ENCODE measurements at places on chromosomes 12 and 14.

- no peak for DNase-seq
- no peaks in the 10 kb centered on the region for H3K4me1 ChIP-seq
- H3K4me3 ChIP-seq = no peak overlapping the region
- H3K36me3 ChIP-seq = no peaks in the 10 kb centered on the region
These were observed 52.1 kb upstream of the PPFIA2 start for GRCh38 chr12:81811061-81811777.

DNA sequence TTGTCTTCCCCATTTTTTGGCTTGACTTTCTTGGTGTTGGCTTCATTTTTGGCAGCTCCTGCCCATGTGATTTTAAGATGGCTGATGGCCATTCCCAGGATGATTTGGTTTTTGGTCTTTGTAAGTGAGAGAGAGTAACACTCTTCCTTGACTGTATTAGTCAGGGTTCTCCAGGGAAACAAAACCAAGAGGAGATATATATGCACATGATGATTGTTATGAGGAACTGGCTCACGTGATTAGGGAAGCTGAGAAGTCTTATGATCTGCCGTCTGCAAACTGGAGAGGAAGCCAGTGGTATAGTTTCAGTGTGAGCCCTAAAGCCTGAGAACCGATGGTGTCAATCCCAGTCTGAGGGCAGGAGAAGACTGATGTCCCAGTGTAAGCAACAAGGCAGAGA, 146.6 kb downstream of the NRXN3 start:
- no peaks in the 10 kb centered on the region for H3K36me3 ChIP-seq
- no peak overlapping the region for H3K4me3 ChIP-seq
- H3K27me3 ChIP-seq = no peaks in the 10 kb centered on the region
- no peaks in the 10 kb centered on the region for H3K4me1 ChIP-seq
- no peak for DNase-seq

DNA sequence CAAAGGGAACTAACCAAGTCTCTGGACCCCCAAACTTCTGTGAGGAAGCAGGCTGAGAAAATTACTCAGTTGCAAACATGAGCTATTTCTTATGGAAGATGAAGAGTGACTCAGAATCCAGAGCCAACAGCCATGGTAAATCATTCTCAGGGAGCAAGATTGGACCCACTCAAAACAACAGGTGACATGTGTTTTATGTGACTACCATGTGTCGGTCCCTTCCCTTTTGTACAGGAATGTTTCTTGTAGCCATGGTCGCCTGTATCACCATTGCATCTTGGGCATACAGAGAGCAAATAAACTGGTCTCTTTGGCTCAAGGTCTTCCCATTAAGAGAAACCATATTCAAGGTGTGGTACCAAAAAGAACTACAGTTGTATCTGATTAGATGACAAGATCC, 75.4 kb upstream of the COCH start:
- no peak overlapping the region for H3K4me3 ChIP-seq
- H3K36me3 ChIP-seq = no peaks in the 10 kb centered on the region
- no peak overlapping the region for H3K27ac ChIP-seq
- no peak for DNase-seq
- H3K27me3 ChIP-seq = no peaks in the 10 kb centered on the region
- 0 out of 2 replicates have a peak, but pooled peaks cover 3% of the 10 kb centered on the region for H3K4me1 ChIP-seq

- H3K4me3 ChIP-seq = no peak overlapping the region
- DNase-seq = no peak
- H3K27ac ChIP-seq = no peak overlapping the region
- no peaks in the 10 kb centered on the region for H3K4me1 ChIP-seq
These were observed 157.7 kb upstream of the TBX3 start for GRCh38 chr12:114841557-114842251.

- no peak for DNase-seq
- H3K36me3 ChIP-seq = no peaks in the 10 kb centered on the region
- H3K4me3 ChIP-seq = no peak overlapping the region
- no peaks in the 10 kb centered on the region for H3K27me3 ChIP-seq
- no peak overlapping the region for H3K27ac ChIP-seq
These were observed 6.5 kb downstream of the GLRX5 start for GRCh38 chr14:95541346-95541745.

GRCh38 chr12:22100958-22101748, 55.1 kb downstream of the CMAS start:
- no peak overlapping the region for H3K4me3 ChIP-seq
- peak; percentile 65 for DNase-seq
- no peaks in the 10 kb centered on the region for H3K27me3 ChIP-seq
- no peak overlapping the region for H3K27ac ChIP-seq
- no peaks in the 10 kb centered on the region for H3K4me1 ChIP-seq

DNA sequence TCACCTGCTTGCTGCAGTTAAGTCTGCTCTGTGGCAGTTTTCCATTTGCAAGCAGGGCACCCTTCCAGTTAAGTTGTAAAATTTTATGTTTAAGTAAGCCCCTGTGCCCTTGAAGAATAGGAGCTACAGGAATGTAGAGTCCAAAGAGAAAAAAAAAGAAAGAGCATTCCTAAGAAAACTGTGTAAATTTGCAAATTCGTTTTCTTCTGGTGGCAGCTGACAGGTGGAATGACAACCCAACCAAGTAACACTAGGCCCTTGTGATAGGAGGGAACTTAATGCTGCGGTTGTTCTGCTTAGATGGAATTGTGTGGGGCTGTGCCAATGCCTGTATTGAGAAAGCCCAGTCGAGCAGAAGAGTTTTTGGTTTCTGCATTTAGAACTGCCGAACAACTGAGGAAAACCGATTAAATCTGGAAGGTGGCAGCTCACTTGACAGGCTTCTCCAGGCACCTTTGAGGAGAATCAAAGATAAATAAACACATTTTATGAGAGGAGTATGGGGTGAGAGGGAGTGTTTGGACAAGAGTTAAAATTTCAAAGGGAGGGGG, 280.0 kb downstream of the RAD51B start:
- no peaks in the 10 kb centered on the region for H3K27me3 ChIP-seq
- no peak for DNase-seq
- H3K27ac ChIP-seq = no peak overlapping the region
- no peaks in the 10 kb centered on the region for H3K4me1 ChIP-seq
- H3K36me3 ChIP-seq = no peaks in the 10 kb centered on the region

DNA sequence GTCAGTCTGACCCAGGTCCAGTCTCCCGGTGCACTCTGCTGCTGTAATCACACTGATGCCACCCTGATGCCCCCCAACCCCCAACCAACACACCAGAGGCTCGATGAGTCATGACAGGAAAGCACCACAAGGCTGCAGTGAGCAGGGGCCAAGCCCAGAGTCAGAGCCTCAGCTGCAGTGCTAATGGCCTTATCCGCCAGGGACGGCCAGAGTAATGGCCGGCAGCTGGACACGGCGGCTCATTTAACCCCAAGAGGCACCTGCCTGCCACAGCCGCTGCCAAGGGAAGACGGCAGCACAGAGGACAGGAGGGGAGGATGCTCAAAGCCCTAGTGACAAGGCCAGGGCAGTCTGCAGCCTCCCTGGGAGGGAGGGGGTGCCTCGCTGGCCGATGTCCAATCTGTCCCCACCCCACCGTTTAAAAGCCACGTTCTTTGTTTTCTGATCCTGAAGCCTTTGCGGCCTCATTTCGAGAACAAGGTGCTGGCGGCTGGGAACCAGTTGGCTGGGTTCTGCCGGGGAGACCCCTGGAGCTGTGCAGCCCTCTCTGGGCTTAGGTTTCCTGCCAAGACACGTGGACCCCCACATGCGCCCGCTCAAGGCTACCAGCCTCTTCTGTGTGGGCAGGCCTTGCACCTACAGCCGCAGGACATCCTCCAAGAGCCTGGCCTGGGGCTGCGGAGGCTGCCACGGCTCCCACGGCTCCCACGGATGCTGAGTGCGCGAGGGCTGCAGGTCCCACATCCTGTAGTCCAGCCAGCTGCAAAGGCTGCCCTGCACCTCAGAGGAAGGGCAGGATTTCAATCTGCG, 13.1 kb downstream of the CCDC85C start:
- H3K27ac ChIP-seq = no peak overlapping the region
- H3K36me3 ChIP-seq = no peaks in the 10 kb centered on the region
- H3K27me3 ChIP-seq = no peaks in the 10 kb centered on the region
- no peaks in the 10 kb centered on the region for H3K4me1 ChIP-seq
- no peak overlapping the region for H3K4me3 ChIP-seq

DNA sequence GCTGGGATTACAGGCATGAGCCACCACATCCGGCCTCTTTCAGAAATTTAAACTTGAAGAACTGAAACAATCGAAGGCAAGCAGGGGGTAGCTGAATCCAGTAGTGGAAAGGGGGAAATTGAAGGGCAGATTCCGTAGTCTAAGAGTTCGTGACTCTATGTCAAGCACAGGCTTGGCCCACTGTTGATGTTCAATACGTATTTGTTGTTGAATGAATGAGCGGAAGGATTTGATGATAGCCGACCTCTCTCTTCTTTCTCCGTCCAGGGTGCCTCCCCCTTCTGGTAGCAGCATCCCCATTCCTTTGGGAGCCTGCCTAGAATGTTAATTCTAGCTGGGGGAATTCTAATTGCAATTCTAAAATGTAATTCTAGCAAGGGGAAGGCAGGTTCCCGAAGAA, 59.8 kb upstream of the MED13L start:
- H3K4me3 ChIP-seq = no peak overlapping the region
- H3K36me3 ChIP-seq = no peaks in the 10 kb centered on the region
- no peak for DNase-seq
- H3K4me1 ChIP-seq = no peaks in the 10 kb centered on the region
- H3K27ac ChIP-seq = no peak overlapping the region

- DNase-seq = no peak
- H3K27ac ChIP-seq = no peak overlapping the region
- no peak overlapping the region for H3K4me3 ChIP-seq
- H3K27me3 ChIP-seq = no peaks in the 10 kb centered on the region
- no peaks in the 10 kb centered on the region for H3K4me1 ChIP-seq
- H3K36me3 ChIP-seq = no peaks in the 10 kb centered on the region
These were observed 86.2 kb downstream of the HELB start for GRCh38 chr12:66388517-66388916.

GRCh38 chr14:103056322-103057027, 874 bp downstream of the CDC42BPB start:
- no peaks in the 10 kb centered on the region for H3K27me3 ChIP-seq
- H3K4me3 ChIP-seq = peak overlapping the region; percentile 60
- no peak overlapping the region for H3K27ac ChIP-seq
- H3K4me1 ChIP-seq = no peaks in the 10 kb centered on the region
- DNase-seq = no peak

- H3K4me3 ChIP-seq = no peak overlapping the region
- H3K27me3 ChIP-seq = no peaks in the 10 kb centered on the region
- H3K36me3 ChIP-seq = no peaks in the 10 kb centered on the region
- no peak overlapping the region for H3K27ac ChIP-seq
These were observed 122.5 kb downstream of the PHLDA1 start for GRCh38 chr12:75908961-75909605.

DNA sequence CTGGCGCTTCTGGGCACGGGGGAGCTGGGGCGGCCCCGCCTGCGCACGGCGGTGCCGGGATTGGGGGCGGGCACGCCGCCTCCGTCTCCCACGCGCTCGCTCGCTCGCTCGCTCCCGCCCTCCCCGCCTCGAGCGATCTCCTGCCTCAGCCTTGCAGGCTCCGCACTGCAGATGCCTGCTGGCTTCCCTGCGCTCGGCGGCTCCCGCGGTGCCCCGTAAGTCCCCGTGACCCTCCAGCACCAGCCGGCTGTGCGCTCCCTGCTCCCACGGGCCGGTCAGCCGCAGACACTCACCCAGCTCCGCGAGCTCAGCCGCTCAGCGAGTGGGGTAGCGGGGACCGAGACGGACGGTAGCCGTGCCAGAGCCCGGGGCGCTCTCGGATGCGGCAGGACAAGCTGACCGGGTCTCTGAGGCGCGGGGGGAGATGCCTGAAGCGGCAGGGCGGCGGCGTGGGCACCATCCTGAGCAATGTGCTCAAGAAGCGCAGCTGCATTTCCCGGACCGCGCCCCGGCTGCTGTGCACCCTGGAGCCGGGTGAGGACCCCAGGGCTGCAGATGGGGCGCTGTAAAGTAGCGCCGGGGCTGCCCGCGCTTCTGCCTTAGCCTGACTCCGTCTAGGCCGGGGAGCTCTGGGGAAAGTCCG, at the start of gene TBC1D30:
TBC1D30 (plus strand) TSS at position 148 of the 643 bp plus-strand sequence; CDS start at position 381, 233 bp downstream.
- no peaks in the 10 kb centered on the region for H3K27me3 ChIP-seq
- H3K4me1 ChIP-seq = 0 out of 2 replicates have a peak, but pooled peaks cover 5% of the 10 kb centered on the region
- peak; percentile 77 for DNase-seq
- no peaks in the 10 kb centered on the region for H3K36me3 ChIP-seq

DNA sequence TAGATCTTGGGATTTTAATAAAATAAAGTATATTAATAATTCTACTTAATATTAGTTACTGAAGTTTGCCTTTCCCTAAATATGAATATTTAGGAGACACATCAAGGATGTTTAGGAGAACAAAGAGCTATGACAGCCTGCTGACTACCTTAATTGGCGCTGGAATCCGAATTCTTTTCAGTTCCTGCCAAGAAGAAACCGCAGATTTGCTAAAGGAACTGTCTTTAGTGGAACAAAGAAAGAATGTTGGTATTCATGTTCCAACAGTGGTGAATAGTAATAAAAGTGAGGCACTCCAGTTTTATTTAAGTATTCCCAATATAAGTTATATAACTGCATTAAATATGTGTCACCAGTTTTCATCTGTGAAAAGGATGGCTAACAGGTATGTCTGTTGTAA, 54.5 kb downstream of the MIS18BP1 start:
- H3K4me3 ChIP-seq = no peak overlapping the region
- H3K4me1 ChIP-seq = peaks cover 21% of the 10 kb centered on the region
- DNase-seq = no peak
- H3K27ac ChIP-seq = no peak overlapping the region
- no peaks in the 10 kb centered on the region for H3K36me3 ChIP-seq

- H3K27me3 ChIP-seq = no peaks in the 10 kb centered on the region
- no peaks in the 10 kb centered on the region for H3K36me3 ChIP-seq
- H3K27ac ChIP-seq = peak overlapping the region; percentile 51
- H3K4me1 ChIP-seq = peaks cover 22% of the 10 kb centered on the region
These were observed 18.8 kb upstream of the RAP1B start for GRCh38 chr12:68591734-68592418.

- H3K27me3 ChIP-seq = no peaks in the 10 kb centered on the region
- 0 out of 2 replicates have a peak, but pooled peaks cover 3% of the 10 kb centered on the region for H3K4me1 ChIP-seq
- no peaks in the 10 kb centered on the region for H3K36me3 ChIP-seq
- no peak overlapping the region for H3K4me3 ChIP-seq
These were observed 4.5 kb upstream of the MIA2 start for GRCh38 chr14:39229222-39229543.

GRCh38 chr12:75944905-75945432, 86.6 kb downstream of the PHLDA1 start:
- H3K36me3 ChIP-seq = no peaks in the 10 kb centered on the region
- DNase-seq = no peak
- peak overlapping the region; percentile 95 for H3K27ac ChIP-seq
- peaks cover 25% of the 10 kb centered on the region for H3K4me1 ChIP-seq
- peak overlapping the region; percentile 31 for H3K4me3 ChIP-seq
- no peaks in the 10 kb centered on the region for H3K27me3 ChIP-seq

DNA sequence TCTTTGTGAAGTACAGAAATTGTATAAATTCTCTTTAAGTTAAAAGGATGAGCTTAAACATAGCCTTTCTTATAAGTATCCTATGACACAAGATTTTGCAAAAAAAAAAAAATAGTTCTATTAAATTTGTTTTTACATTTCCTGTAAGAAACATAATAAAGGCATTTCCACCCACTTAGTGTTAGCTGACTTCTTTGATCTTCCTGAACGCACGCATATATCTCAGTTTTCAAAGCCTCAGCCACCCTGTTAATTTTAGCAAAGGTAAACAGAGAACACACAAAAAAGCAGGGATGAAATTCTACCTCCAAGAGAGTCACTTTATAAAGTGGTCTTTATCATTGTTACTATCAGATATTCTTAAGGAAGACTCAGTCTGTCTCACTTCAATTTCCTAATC, 277.9 kb downstream of the MED13L start:
- H3K27ac ChIP-seq = no peak overlapping the region
- no peak for DNase-seq
- H3K36me3 ChIP-seq = no peaks in the 10 kb centered on the region
- no peak overlapping the region for H3K4me3 ChIP-seq
- H3K27me3 ChIP-seq = no peaks in the 10 kb centered on the region
- no peaks in the 10 kb centered on the region for H3K4me1 ChIP-seq

Data from MM.1S (cell line).